A549 treated with CORT108297 at 1 μM for 4 hours (cell line): ENCODE measurements at places on chromosomes 12 and 14. TPM values are rescaled to one million over a fixed set of nuclear protein-coding genes. Genes with fewer than 3 reads are reported as not detected.

ZBTB39 gene
- total RNA-seq = 4.0 to 6.0 TPM (median 5.1 TPM) in 5 replicates

ORMDL2 gene
- 78.5 to 105 TPM (median 98.4 TPM) in 5 replicates for total RNA-seq

OTUB2 gene
- 3.8 to 6.0 TPM (median 4.2 TPM) in 5 replicates for total RNA-seq

MIP gene
- 0.12 TPM in 1 of 5 replicates, not detected in the others for total RNA-seq

MDM2 gene
- 42.4 to 79.4 TPM (median 51.4 TPM) in 5 replicates for total RNA-seq

KCNH5 gene
- not detected in 5 replicates for total RNA-seq

MRPL52 gene
- total RNA-seq = 125 to 231 TPM (median 198 TPM) in 5 replicates

RFX4 gene
- not detected in 5 replicates for total RNA-seq

ADCY6 gene
- 11.9 to 16.6 TPM (median 16.2 TPM) in 5 replicates for total RNA-seq

LBHD2 gene
- total RNA-seq = 0.12 to 0.39 TPM (median 0.27 TPM) in 3 of 5 replicates, not detected in the others

KLRF1 gene
- total RNA-seq = not detected in 5 replicates

TCHP gene
- 14.8 to 18.9 TPM (median 18.0 TPM) in 5 replicates for total RNA-seq
